ENCODE measurements at places on chromosomes 16 and 17.

- DNase-seq, result peak; percentile 83
Measured at GRCh38 chr17:49193513-49194296, 16.7 kb downstream of the GNGT2 start.

GRCh38 chr17:49434821-49435670 lies 20.4 kb upstream of the PHB1 start:
- DNase-seq, result peak; percentile 90

- no peak for DNase-seq
Measured at GRCh38 chr17:32904891-32905290, 23.1 kb upstream of the TMEM98 start.

DNA sequence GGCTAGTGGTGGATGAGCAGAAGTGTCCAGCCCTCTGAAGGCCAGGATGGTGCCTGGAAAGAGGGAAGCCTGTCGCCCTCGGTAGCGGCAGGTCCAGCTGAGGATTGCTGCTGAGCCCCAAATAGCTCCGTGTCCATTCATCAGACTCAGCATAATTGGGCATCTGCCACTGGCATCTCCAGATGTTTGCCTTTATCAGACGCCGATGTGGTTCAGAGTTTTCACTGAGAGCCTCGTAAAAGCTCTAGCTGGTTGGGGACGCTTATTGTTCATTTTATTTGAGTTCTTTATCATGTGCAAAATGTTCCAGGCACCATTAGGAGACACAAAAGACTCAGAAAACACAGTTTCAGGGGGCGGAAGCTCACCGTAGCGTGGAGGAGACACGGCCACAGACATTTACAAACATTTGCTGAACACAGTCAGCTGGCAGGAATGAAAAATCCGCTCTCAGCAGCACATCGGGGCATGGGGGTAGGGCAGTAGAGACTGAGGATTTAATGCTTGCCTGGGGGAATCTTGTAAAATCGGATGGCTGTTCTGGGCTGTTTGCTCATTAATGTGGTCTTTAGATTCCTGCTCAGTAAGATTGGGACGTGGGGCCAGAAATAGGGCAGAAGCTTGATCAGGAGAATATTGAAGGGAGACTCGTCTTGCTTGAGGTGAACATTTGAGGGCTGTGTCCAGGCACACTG lies 41.7 kb downstream of the SMPD3 start:
- no peak for DNase-seq

- DNase-seq, result no peak
Measured at GRCh38 chr17:48231995-48232959, 124.7 kb downstream of the SNX11 start.

DNA sequence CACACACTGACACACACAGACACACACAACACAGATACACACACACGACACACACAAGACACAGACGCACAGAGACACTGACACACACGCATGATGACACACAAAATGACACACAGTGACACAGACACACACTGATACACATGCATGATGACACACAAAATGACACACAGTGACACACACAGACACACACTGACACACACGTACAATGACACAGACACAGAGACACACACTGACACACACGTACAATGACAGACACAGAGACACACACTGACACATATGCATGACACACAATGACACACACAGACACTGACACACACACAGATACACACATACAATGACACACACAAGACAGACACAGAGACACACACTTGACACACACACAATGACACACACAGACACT lies 10.3 kb downstream of the CACNG1 start:
- no peak for DNase-seq

GRCh38 chr17:48547808-48548522 lies 3.1 kb upstream of the HOXB2 start:
- DNase-seq, result no peak

- no peak for DNase-seq
Measured at GRCh38 chr17:15086776-15087295, 178.3 kb downstream of the PMP22 start.

DNA sequence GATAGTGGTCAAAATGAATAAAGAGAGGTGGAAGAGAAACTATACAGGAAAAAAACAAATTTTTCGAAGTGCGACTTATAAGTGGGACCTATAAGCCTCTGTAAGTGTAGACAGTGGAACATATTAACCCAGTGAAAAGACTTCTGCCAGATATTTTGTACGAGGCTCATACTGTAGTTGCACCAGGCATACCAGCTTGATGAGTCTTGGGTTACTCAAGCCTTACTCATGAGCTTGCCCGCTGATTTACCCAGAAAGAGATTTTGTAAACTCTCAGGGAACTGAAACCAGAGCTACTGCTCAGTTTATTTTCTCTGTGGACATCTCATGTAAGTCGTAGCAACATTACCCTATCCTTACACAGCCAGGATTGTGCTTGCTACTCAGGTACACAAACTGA lies 708.0 kb upstream of the SOX9 start:
- DNase-seq, result peak; percentile 74

GRCh38 chr17:55271958-55272710 lies 7.4 kb downstream of the HLF start:
- no peak for DNase-seq

GRCh38 chr16:31478956-31479355 lies 4.0 kb upstream of the SLC5A2 start:
- DNase-seq, result no peak

- no peak for DNase-seq
Measured at GRCh38 chr17:47844227-47844626, 3.2 kb upstream of the SCRN2 start.

DNA sequence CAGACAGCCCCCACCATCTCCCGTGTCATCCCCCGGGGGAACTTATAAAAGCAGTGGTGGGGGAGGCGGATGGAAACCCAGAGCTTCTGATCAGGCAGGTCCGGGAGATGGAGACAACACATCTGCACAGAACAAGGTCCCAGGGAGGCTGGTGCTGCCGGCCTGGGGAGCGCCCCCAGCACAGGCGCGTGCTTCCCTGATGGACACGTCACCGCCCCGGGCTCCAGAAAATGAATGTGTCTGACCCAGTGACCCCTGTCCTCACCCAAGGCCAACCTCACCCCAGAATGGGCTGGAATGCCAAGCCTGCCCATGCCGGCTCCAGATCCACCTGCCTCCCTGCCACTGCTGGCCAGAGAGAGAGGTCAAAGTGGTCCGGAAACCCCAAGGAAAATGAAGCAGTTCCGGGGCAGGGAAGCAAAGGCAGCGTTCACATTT lies 12.5 kb downstream of the SLC7A5 start:
- no peak for DNase-seq

DNA sequence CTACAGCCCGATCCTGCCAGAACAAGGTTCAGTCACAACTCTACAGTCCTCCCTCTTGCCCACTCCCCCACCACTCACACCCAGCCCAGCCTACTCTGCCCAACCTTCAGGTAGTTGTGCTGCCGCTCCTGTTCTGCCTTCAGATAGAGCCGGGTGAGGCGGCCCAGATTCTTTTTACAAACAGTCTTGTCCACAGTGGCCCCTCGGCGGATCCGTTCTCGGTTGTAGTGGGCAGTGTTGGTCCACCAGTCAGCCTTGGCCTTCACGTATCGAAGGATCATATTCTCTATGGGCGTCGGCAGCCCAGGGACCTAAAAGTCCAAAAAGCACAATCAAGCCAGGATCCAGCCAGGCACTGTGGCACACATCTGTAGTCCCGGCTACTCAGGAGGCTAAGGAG lies 8.3 kb downstream of the PRPF8 start:
- no peak for DNase-seq

DNA sequence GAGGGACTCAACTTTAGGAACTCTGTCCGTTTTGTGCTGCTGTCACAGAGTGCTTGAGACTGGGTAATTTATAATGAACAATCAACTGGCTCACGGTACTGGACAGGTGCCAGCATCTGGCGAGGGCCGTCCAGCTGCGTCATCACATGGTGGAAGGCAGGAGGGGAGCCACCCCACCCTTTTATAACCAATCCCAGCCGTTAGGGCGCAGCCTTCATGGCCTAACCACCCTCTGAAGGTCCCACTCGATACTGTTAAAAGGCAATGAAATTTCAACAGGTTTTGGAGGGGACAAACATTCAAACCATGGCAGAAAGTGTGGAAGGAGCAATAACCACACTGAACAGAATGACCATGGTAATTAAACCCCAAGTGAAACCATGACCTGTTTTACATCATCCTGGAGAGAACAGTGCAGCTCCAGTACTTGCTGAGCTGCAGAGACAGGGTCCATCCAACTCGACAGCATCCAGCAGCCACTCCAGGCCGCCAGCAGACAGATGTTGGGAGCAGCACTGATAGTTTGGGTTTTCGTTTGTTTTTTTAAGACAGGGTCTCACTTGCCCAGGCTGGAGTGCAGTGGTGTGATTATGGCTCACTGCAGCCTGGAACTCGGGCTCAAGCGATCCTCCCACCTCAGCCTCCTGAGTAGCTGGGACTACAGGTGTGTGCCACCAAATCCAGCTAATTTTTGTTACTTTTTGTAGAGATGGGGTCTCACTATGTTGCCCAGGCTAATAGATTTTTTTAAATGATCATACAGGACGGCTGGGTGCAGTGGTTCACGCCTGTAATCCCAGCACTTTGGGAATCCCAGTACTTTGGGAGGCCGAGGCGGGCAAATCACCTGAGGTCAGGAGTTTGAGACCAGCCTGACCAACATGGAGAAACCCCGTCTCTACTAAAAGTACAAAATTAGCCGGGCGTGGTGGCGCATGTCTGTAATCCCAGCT lies 11.0 kb downstream of the CHMP6 start:
- DNase-seq, result peak; percentile 41

DNA sequence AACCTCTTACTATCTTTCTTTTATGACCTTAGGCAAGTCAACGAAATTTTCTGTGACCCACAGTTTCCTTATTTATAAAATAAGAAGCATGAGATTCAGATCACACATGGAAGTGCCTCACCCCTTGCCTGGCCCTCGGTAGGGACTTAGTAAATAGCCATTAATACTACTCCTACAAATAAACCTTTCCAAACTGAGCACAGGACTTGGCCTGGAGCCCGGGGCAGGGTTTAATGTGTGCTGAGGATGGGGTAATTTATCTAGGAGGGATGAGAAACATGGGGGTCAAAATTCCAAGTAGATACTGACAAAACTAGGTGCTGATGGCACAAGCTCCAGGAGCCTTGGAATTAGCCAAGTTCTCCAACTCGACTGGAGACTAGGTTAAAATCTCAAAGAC lies 35.0 kb downstream of the PITPNC1 start:
- DNase-seq, result no peak

GRCh38 chr17:19672009-19672750 lies 23.6 kb downstream of the ALDH3A2 start:
- DNase-seq, result no peak

GRCh38 chr17:2795441-2796163 lies 636 bp upstream of the RAP1GAP2 start:
- DNase-seq, result no peak

DNA sequence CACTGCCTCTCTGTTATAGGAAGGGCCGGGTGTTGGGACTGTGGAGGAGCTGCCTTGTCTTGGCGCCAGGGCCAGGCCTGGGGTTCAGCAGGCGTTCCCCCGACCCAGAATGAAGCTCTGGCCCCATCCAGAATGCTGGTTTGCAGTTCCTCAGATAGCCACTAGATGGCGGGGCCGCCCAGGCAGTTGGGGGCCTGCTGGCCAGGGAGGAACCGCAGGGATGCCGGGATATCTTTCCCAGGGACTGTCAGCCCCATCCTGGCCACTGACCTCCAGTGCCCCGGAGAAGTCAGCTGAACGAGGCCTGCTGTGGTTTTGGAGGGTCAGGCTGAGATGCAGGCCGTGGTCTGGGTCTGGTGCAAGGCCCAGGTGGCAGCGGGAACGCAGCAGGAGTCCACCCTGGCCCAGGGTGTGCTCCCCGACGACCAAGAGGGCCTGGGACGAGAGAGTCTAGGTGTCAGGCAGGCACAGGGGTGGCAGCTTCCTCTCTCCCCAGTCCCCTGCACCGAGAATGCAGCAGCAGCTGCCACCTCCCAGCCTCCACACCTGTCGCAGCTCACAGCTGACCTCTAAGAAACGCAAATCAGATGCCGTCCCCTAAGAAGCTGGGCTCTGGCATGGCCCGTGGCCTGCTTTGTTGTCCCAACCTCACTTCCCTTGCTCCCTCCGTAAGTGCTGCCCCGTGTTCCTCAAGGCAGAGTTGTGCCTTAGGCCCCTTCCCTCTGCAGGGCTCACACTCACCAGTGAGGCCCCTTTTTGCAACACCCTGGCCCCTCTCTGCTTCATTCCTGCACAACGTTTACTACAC lies 51.2 kb downstream of the RMI2 start:
- peak; percentile 90 for DNase-seq

DNA sequence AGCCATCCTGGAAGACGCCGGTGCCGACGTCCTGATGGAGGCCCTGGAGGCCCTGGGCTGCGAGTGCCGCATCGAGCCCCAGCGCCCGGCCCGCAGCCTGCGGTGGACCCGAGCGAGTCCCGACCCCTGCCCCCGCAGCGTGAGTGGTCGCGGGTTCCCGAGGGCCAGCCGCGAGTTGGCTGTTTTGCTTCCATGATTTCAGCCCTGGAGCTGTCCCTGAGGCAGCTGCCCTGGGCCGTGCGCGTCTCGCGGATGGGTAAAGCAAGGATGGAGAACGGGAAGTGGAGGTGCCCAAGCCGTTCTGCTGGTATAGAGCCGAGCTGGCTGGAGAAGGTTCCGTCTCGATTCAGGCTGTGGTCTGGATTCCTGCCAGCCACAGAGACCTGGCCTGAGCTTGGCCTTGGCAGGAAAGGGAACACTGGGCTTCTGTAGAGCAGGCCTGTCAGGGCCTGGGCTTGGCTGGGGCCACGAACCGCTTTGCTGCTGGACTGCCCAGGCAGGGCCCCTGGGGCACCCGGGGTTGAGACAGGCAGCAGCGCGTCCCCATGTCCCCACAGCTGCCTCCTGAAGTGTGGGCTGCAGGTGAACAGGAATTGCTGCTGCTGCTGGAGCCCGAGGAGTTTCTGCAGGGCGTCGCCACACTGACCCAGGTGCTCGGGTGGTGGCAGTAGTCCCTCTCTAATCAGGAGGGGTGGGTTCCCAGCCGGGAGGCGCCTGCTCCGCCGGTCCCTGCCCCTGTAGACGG lies 941 bp upstream of the MRPS34 start:
- no peak for DNase-seq

GRCh38 chr17:18141210-18141803 lies 32.8 kb downstream of the MYO15A start:
- DNase-seq, result peak; percentile 90

GRCh38 chr16:66619534-66620428 lies 15.3 kb downstream of the CMTM3 start:
- peak; percentile 22 for DNase-seq

- no peak for DNase-seq
Measured at GRCh38 chr16:52099382-52099781, 447.6 kb downstream of the TOX3 start.

GRCh38 chr16:54462151-54462651 lies 175.6 kb upstream of the IRX3 start:
- DNase-seq, result no peak

- no peak for DNase-seq
Measured at GRCh38 chr17:59366773-59367656, 35.6 kb downstream of the YPEL2 start.

- no peak for DNase-seq
Measured at GRCh38 chr16:48629016-48629415, 19.0 kb upstream of the N4BP1 start.

GRCh38 chr17:73262676-73263642 lies 1.3 kb upstream of the CPSF4L start:
- DNase-seq, result no peak

DNA sequence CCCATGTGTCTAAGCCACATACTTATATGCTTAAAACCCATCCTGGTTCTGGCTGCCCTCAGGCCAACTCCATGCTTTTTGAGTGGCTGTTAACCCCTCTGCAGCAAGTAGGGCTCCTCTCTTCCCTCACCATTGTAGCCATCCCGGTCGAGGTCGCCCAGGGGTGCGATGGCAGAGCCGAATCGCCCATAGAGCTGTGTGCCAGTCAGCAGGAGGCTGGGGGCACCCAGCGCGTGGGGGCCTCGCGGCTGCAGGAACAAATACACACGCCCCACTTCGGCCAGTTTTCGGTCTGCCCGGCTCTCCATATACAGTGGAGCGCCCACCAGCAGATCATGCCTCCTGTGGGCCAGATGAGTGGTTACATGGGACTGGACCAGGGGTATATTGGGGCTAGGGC lies 6.1 kb downstream of the ITGA2B start:
- no peak for DNase-seq
